ENCODE measurements at places on chromosomes 3 and 15.

DNA sequence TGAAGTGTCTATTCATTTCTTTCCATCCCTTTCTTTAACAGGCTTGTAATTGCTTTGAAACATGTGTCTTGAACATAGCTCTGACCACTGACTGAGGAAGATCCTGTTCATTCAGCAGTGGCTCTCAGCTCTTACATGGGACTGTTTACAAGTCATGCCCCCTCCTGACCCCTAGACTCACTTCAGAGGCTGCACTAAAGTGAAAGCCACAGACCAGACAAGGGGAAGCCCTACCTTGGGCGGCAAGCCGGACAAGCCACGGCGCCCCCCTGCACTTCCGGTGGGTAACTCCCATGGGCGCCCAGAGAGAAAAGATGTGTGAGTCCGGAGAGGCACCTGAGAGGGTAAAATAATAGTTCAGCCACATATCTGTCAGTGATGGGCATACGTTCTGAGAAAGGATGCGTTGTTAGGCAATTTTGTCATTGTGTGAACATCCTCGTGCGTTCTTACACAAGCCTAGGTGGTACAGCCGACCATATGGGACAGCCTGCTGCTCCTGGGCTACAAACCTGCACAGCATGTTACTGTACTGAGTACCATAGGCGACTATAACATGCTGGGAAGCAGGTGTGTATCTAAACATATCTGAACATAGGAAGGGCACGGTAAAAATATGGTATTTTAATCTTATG lies 116.2 kb downstream of the CHSY1 start:
- no peak for DNase-seq

DNA sequence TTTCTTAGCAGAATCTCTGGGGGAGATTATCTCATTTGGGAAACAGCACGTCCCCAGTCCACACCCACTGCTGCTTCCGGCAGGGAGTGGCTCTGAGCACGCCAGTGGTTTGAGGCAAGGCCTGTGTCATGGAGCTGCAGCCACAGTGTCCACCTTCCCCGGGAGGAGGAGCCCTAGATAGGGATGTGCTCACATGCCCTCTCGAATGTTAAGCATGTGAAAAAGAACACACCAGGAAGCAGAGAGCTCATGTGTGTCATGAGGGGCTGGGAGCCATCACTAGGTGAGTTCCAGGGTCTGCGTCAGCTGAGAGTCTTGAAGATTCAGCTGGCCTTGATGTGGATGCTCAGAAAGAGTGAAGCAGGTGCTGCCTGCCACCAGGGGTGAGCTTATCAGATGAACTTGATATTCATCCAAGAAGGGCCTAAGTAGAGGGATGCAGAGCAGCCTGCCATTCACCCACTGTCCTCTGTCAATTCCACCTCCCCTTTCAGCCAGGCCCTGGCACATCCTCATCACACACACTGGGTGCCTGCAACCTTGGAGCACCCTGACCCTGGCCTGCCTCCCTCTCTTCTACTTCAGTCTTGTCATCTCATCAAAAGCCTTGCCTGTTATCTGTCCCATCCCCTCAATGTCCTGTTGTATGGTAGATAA lies 16.3 kb downstream of the ITGA11 start:
- DNase-seq, result no peak

- peak; percentile 29 for DNase-seq
These were observed 40.2 kb downstream of the IDH2 start for GRCh38 chr15:90062023-90062442.

- no peak for DNase-seq
These were observed 52.8 kb downstream of the LSM3 start for GRCh38 chr3:14231145-14231990.

DNA sequence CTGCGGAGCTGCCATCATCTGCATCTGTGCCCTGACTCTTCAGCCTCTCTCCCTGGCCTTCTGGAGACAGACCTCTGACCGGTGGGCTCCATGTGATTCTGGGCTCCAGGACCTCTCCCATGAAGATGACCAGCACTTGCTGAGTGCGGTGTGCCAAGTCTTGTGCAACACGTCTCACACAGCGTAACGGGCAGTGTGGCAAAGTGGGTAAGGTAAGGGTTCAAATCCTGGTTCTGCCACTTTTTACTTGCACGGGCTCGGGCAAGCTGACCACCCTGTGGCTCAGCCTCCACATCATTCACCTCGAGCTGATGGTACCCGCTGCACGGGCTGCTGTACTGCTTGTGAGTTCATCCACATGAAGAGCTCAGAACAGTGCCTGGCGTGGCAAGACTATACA lies 6.5 kb upstream of the SYNM start:
- no peak for DNase-seq

DNA sequence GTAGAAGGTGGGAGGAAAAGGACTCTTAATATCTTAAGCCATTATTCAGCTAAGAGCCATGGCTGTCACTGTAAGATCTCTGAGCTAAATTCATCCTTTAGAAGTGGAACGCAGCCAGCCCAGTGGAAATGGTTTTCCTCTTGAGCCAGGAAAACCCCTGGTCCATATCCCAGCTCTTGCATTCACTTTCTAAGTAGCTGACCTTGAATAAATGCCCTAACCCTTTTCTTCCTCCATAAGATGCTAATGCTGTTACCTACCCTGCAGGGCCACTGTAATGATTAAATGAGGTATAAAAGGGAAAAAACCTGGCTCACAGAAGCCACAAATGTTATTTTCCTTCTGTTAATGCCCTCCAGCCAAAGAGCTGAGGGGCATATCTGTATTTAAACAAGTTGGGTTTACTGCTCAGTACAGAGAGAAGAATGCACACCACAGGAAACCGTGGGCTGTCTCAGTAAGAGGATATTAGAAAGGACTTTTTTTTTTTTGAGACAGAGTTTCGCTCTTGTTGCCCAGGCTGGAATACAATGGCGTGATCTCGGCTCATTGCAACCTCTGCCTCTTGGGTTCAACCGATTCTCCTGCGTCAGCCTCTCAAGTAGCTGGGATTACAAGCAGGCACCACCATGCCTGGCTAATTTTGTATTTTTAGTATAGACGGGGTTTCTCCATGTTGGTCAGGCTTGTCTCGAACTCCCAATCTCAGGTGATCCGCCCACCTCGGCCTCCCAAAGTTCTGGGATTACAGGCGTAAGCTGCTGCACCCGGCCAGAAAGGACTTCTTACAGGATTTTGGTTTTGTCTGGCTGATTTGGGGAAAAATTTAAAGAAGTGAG lies 6.8 kb downstream of the UBL7 start:
- no peak for DNase-seq

DNA sequence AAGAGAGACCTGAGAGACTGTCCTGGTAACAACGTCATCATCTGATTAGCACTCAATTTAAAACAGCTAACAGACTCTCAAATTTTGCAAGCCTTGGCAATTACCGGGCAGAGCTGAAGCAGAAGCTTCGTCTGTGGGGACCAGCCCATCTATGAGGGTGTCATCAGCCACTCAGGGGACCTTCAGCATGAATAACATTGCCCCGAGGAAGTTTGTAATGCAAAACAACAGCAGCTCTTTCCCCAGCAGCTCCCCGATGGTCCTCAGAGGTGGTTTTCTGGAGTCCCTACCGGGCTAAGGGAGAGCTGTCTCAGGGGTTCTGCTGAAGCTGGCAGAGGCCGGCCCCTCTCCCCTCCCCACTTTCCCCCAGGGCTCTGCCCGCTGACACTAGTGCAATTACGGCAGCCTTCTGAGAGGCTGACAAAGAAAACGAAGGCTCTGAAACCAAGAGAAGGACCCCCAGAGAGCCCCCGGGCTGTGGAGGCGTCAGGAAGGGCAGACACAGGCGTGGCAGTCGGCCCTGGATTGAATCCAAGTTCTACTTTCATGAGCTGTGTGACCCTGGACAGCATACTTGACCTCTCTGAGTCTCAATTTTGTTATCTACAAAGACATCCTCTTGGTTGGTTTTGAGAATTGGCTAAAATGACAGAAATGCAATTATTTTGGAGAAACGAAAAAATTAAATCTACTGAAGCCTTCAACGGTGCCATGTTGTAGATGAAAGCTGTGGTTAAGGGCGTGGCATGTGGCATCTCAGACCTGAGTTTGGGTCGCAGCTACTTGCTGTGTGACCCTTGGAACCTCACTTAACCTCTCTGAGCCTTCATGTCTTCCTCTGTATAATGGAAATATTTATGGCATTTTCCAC lies 102.1 kb upstream of the TLE3 start:
- DNase-seq, result no peak

DNA sequence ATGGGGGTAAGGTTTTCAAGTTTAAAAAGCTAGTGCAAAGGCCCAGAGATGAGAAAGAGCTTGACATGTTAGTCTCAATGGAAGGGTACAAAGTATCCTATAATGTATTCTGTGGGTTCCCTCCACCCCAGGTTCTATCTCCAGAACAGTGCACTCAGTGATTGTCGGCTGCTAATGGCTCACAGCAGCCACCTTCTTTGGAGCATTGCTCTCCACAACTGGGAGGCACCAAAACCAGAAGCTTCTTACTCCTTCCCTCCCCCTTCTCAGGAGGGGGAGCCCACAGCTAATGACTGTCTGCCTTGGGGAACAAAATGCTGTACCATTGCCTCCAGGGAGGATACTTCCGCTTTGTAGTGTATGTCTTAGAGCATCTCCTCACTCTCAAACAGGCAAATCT lies 439.4 kb upstream of the RBMS3 start:
- no peak for DNase-seq

DNA sequence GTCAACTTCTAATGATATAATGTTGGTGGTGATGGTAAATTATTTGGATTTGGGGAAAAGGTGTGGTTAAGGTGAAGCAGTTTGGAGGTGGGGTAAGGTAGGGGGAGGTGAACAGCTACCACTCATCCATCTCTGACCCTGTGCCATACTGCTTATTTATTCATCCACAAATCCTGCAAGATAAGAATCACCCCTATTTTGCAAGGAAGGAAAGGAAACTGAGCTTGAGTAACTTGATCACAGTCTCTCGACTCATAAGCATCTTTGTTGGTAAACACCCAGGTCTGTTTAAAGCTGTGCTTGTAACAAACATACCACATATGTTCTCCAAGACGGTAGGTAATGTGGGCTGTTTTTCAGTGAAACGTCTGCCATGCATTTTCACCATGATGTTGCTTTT lies 67.3 kb downstream of the PTPRG start:
- DNase-seq, result no peak

GRCh38 chr3:71260782-71261181 lies 322.7 kb downstream of the FOXP1 start:
- no peak for DNase-seq

GRCh38 chr3:127858521-127858920 lies 36.2 kb upstream of the MGLL start:
- no peak for DNase-seq

GRCh38 chr15:66359740-66360139 lies 3.3 kb upstream of the TIPIN start:
- no peak for DNase-seq

DNA sequence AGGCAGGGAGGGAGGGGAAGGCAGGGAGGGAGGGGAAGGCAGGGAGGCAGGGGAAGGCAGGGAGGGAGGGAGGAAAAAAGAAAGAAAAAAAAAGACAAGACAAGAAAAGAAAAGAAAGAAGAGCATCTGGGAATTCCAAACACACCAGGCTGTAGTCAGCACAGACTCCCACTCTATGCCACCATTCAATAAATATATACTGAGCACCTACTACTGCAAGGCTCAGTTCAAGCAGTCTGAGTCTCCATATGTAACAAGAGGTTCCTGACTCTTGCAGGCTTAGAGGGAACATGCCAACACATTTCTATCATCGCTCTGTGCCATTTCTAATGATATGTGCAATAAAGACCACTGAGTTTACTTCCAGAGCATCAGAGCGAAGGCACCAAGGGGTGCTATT lies 47.7 kb downstream of the ANXA2 start:
- no peak for DNase-seq

All from CD4-positive, alpha-beta T cell treated with Interleukin-2 at 100 ng/mL for 4 hours (primary cell).